T-helper 1 cell treated with Interleukin-12 subunit alpha and Interleukin-12 subunit beta and Interleukin-4 antibody, amounts not matched to agents 30 ng/mL and 1 ng/mL, for 36 hours (primary cell): ENCODE measurements at places on chromosomes 6 and 20. TPM values are rescaled to one million over a fixed set of nuclear protein-coding genes. Genes with fewer than 3 reads are reported as not detected.

AVP gene
- not detected in 2 replicates for total RNA-seq

ZNF311 gene
- 0.44 and 0.66 TPM in 2 replicates for total RNA-seq

RBM38 gene
- total RNA-seq: 56.3 and 58.7 TPM in 2 replicates

OXT gene
- total RNA-seq: 0.61 TPM in 1 of 2 replicates, not detected in the other

KCNK5 gene
- total RNA-seq: 12.0 TPM in 2 replicates

ROMO1 gene
- total RNA-seq: 86.0 and 91.8 TPM in 2 replicates

ZNF391 gene
- 0.54 and 0.76 TPM in 2 replicates for total RNA-seq

MPIG6B gene
- total RNA-seq: not detected in 2 replicates

FAM83C gene
- not detected in 2 replicates for total RNA-seq

FGD2 gene
- total RNA-seq: 5.6 and 7.6 TPM in 2 replicates

GABBR1 gene
- total RNA-seq: 27.0 and 28.1 TPM in 2 replicates

TMEM200A gene
- total RNA-seq: 7.4 and 7.8 TPM in 2 replicates

OLIG3 gene
- 0.10 and 0.17 TPM in 2 replicates for total RNA-seq

GNAS gene
- 649 and 675 TPM in 2 replicates for total RNA-seq

DNAH8 gene
- total RNA-seq: 0.12 and 0.41 TPM in 2 replicates

RPP40 gene
- total RNA-seq: 5.9 and 6.6 TPM in 2 replicates

DCBLD1 gene
- total RNA-seq: 3.8 and 9.0 TPM in 2 replicates

RBM24 gene
- total RNA-seq: not detected in 2 replicates

CD93 gene
- 5.5 and 5.9 TPM in 2 replicates for total RNA-seq

FOXA2 gene
- total RNA-seq: not detected in 2 replicates

PKHD1 gene
- total RNA-seq: not detected in 2 replicates

TMEM74B gene
- total RNA-seq: 0.25 TPM in 1 of 2 replicates, not detected in the other
